ENCODE measurements at places on chromosomes 12 and 14.

DNA sequence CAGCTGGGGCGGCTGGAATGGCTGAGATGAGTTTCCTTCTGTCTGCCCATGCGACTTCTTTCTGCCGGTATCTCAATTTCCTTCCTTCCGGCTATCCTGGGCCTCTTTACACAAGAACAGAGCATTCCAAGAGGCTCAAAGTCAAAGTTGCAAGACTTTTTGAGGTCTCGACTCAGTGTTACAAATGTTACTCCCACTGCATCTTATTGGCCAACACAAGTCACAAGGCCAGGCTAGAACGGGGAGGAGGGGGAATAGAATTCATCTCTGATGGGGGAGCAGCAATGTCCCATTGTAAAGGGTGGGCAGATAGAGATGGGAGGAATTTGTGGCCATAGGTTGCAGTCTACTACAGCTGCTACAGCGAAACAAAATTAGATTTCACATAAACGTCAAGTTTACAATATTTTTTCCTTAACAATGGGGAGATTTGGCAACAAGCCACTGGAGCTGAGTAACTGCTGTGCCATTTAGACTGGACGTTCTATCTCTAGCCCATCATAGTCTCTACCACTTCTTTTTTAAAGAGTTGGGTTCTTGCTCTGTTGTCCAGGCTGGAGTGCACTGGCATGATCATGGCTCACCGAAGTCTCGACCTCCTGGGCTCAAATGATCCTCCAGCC, 9.5 kb upstream of the NYNRIN start:
- no peak for DNase-seq

DNA sequence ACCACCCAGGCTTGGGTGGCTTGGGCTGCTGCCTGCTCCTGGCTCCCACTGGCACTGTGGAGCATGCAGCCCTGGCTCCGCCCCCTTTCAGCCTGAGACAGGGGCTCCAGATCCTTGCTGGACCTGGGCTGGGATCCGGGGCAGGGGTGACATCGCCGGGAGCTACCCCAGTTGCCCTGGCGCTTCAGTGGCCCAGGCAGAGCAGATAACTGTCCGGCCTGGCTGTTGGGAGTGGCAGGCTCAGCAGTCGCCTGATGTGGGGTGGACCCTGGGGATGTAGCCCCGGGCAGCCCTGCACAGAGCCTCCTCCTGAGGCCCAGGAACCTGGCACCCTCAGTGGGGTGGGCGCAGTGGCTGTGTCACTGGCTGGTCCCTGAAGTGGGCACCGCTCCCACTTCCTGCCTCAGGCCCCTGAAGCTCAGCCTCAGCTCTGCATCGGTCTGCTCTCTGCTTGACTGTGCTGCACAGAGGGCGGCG, 57.9 kb downstream of the FUT8 start:
- DNase-seq = no peak

GRCh38 chr12:113142173-113142885, 6.8 kb upstream of the RASAL1 start:
- no peak for DNase-seq

DNA sequence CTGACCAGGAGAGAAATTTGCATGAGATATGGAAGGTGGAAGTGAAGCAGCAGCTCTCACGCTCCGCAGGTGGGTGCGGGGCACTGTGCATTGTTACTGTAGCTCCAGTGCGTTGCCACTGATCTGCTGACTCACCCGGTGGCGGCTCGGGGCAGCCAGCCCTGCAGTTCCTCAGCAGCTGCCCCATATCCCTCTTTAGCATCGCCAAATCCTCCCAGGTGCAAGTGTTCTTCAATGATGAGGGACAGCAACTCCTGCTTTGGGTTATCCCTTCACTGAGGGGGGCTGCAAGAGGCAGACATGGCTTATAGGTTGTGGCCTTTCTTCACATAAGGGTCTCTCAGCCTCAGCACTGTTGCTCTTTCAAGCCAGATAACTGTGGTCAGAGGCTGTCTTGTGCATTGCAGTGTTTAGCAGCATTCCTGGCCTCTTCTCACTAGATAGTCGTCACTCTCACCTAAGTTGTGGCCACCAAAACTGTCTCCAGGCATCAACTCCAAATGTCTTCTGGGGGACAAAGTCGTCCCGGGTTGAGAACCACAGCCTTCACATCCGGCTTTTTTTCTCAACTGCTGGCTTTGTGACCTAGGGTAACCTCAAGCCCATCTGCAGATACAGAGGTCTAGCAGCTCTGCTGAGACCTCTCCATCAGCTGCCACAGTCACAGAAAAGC, 180.8 kb downstream of the EFCAB11 start:
- peak; percentile 31 for DNase-seq

GRCh38 chr12:117450209-117450608, 88.8 kb upstream of the NOS1 start:
- no peak for DNase-seq

- no peak for DNase-seq
Observed at GRCh38 chr14:74549588-74549987, 56.0 kb downstream of the ISCA2 start.

GRCh38 chr12:88419794-88420193, 160.5 kb downstream of the KITLG start:
- DNase-seq = no peak

DNA sequence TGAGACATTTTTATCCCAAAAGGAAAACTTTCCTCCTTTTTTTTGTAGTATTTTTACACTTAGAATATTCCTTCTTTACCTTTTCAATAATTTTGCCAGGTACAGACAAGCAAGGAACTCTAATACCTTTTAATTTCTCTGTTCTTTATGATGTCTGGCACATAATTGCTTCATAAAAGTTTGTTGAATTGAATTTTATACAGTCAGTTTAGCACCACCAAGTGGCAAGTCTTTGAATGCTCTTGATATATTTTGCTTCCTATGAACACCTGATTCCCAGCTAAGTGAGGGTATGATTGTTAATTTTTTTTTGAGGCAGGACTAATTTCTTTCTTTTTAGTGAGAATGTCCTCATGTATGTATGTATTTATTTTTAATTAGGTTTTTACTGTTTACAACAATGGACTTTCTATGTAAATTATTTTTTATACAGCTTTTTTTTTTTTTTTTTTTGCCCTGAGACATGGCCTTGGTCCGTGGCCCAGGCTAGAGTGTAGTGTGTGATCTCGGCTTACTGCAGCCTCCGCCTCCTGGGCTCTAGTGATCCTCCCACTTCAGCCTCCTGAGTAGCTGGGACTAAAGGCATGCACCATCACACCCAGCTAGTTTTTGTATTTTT, 6.9 kb downstream of the TBC1D15 start:
- no peak for DNase-seq

- DNase-seq = peak; percentile 4
Observed at GRCh38 chr12:29073631-29074239, 75.3 kb upstream of the FAR2 start.
